H9 (cell line): ENCODE measurements at places on chromosomes 5 and 9.

DNA sequence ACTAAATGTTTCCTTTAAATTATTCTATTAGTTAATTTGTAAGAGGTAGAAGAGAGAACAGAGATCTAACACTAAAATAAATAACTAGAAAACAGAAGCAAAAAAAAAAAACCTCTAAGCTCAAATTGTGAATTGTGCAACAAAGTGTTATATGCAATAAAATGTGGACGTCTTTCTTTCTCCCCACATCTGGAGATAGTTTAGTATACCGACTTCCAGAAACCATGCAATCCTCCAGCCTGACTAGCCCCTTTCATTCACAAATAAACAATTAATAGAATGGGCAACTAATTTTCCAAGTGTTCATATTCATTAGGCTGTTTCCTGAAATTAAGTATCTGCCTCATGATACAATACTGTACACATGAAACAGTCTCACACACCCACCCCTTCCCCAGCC is 258.5 kb downstream of the BNC2 start:
- DNase-seq, result no peak

GRCh38 chr5:139658928-139659667 is 10.9 kb downstream of the CXXC5 start:
- DNase-seq, result no peak

DNA sequence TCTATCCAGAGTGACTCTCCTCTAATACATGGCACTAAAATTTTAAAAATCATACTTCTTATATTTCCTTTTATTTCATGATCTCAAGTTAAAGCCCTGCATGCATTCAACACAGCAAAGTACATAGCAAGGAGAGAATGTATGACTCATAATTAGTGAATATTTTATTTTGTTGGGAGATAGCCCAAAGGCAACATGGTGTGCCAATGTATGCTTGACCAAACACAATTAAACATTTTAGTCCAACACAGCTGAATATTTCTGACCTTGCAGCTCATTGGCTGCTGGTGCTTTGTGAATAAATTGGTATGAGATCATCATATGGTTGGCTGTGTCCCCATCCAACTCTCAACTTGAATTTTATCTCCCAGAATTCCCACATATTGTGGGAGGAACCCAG is 103.5 kb downstream of the NPR3 start:
- no peak for DNase-seq

DNA sequence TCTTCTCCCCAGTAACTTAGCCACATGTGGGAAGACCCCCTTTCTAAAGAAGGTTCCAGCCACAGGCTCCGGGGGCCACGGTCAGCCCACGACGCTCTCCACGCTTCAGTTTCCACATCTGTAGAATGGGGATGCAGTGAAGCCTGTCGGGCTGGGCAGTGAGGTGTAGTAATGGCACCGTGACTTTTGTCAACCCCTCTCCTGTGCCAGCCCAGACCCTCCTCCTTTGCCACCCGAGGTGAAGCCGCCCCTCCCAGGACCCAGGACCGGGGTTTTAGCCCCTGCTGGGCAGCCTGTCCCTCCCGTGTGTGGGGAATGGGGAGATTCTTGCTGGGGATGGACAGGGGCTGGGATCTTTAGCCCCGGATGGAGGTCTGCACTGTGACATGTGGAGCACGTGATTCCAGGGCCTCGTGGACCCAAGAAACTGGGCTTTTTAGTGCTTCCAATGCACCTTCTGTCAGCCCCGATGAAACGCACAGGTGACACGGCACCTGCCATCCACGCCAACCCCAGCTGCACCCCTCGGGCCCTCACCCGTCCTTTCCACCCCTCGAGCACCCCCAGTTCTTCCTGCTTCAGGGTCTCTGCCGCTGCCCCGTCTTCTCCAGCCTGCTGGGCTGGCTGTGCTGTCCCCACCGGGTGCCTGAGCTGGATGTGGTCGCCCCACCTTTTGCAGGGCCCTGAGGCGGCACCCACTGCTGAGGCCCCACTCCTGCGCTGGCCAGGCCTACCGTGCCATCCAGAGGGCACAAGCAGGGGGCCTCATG is 13.4 kb upstream of the RNU6ATAC start:
- no peak for DNase-seq

GRCh38 chr5:19987612-19988361 is at the start of gene CDH18:
TSS of gene CDH18 (minus strand) at chr5:19988200. CDS start at chr5:19838986, 149,214 bp downstream.
- peak; percentile 83 for DNase-seq

- DNase-seq, result no peak
Observed at GRCh38 chr9:38061326-38061977, 7.6 kb downstream of the SHB start.
